Hindlimb muscle (tissue), 1 donor: ENCODE measurements at places on chromosomes 3 and 15.

DNA sequence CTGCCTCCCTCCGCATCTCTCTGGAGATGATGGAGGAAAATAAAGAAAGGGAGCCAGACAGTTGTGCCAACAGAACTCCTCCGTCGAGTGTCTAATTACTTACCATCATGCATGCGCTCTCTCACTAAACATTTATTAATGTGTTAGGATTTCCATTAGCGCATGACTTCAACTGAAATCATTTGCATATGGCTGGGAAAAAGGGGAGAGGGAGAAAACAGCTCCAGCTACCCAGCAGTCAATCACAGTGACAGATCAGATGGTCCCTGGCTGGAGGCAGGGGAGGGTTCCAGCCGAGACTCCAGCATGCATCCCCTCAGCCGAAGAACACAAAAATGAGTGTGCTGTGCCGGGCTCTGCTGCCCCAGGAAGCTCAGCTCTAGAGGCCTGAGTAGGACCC lies 6.8 kb upstream of the RHO start:
- no peak for DNase-seq

DNA sequence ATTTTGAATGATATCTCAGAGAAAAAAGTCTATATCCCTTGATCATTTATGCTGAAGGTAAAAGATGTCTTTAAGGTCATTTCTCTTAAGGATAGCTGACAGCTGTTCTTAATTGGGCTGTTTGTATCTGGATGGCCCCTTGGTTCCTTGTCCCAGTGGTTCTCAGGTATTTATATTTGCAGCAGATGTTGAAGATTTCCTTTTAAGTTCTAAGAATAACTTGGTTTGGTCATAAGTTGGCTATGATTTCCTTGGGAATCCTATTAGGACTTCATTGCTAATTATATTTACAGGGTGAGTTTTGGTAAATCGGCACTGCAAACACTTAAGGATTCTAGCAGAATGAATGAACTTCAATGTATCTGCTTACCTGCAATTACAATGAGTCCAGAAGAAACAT lies 460.4 kb upstream of the SGO1 start:
- no peak for DNase-seq

- DNase-seq = no peak
Observed at GRCh38 chr3:100440895-100441294, 39.6 kb downstream of the LNP1 start.

- no peak for DNase-seq
Observed at GRCh38 chr15:60179786-60180391, 175.8 kb downstream of the FOXB1 start.

DNA sequence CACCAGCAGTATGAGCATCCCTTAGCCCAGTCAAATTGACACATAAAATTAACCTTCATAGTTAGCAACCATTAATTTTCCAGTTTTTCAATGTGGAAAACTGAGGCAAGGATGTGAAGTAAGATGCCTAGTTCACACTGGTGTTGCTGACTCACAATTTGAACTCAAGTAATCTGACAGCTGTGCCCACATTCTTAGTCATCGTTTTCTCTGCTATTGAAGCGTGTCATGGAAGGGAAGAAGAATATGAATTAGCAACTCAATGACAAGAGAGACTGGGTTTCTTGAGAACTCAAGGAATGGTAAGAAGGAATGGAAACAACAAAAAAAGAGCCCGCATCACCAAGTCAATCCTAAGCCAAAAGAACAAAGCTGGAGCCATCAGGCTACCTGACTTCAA lies 261.4 kb downstream of the EPHA3 start:
- DNase-seq = no peak

DNA sequence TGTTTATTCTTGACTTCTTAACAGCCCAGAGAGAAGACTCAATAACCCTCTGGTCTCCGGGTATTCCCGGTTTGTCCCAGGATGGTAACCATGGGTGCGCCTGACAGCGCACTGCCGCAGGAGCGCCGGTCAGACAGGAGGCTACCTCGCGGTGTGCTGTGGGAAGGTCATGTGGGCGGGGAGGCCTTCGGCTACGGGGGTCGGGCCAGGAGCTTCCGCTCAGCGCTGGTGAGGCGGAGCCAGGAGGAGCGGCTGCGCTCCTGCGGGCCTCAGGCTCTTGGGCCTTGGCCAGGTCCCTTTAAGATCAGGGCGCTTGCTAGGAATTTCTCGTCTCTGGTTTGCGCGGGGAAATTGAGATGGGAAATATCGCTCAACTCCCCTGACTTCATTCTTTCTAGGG lies 182.3 kb upstream of the NDN start:
- no peak for DNase-seq

- no peak for DNase-seq
Observed at GRCh38 chr15:62257996-62258521, 93.0 kb upstream of the C2CD4B start.

DNA sequence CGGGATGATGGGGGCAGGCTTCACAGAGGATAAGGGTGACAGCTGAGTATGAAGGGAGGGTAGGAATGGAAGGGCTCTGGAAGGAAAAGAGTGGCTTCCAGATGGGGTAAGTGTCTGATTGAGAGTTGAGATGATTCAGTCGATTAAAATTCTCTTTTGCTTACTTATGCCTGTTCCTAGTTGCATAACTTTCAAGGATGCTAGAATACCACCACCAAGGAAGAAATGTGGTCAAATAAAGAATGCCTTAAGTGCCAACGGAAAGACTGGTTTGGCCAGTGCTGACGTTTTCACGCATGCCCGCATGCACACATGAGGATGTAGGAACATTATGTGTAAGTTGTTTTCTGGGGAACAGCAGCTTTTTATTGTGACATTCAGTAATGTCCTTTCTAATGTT lies 263.4 kb upstream of the WNT5A start:
- DNase-seq = no peak

- no peak for DNase-seq
Observed at GRCh38 chr15:90095521-90095959, 6.7 kb downstream of the IDH2 start.

DNA sequence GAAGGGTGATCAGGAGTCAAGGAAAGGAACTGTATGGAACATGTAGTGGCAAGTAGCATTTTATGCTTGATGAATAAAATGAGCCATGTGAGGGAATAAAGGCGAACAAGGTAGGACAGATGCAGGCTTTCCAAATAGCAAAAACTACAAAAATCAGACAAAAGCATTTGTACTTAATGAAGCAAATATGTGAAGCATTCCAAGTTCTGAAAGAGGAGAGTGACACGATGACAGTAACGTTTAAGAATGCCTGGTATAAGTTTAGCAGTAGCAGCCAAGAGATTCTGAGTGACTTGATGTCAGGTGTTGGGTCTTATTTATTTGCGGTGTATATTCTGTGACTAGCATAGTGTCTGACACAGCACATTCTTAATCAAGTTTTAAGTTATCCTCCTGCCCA lies 408.2 kb upstream of the RASGRP1 start:
- no peak for DNase-seq

DNA sequence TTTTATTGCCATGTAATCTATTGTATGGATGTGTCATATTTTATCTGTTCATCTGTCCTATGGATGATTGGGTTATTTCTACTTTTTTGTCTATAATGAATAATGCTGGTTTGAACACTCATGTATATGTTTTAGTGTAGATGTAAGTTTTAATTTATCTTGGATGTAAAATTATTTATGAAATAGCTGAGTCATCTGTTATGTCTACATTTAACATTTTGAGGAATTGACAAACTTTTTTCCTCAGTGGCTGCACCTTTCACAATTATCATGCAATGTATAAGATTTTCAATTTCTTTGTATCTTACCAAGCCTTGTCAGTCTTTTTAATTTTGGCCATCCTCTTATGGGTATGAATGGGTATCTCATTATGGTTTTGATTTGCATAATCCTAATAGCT lies 666.4 kb downstream of the DIPK2A start:
- DNase-seq = no peak

DNA sequence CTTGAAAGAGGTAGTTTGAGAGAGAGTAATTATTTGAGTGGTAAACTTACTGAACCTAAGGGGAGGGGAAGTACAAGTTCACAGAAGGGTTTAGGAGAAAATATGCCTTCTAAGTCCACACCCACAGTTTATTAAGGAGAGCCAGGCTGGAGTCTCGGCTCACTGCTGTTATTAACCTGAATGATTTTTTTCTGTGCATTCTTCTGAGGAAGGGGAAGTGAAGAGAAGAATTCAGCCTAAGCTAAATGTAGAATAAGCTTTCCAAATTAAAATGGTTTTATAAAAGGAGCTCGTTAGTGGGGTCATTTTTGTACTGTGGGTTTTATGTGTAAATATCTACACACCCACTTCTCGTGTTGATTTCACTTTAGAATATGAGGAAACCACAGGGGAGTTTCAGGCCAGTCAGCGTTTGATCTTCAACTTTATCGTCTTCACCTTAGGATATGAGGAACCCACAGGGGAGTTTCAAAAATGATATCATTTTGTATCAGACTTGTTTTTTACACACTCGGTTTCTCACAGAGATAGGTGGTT lies 1.5 kb downstream of the WHAMM start:
- DNase-seq = no peak

DNA sequence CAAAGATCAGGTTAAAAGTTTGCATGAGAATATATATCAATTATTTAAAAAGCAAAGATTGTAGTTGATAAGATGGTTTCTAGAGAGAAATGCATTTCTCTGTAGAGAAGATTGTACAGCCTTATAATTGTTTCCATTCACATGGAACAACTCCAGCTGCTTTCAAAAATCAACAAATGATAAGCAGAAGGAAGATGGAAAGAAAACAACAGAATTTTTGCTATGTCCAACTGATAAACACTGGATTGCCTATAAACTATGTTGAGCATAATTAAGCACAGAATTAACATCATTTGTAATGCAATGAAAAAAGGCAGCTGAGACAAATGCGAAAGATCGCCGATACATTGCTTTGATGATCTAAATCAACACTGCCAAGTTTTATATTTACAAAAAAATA lies 89.0 kb downstream of the C3orf85 start:
- DNase-seq = no peak
